Activated effector memory CD4-positive, alpha-beta T cell treated with Interleukin-2 at 50 U/mL for 16 hours (primary cell): ENCODE measurements at places on chromosomes 7 and 10.

DNA sequence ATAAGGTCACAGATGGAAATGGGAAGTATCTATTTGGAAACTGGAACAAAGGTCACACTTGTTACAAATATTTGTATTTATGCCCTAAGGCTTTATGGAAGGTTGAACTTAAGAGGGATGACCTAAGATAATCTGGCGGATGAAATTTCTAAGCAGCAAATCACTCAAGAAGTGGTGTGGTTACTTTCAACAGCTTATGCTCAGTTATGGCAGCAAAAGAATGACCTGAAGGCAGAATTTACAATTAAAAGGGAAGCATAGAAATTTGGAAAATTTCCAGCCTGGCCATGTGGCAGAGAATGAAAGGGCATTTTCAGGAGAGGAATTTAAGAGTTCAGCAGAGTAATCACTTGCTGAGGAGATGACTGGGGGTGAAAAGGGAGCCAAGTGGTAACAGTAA lies 95.8 kb upstream of the TNS3 start:
- DNase-seq, result no peak

DNA sequence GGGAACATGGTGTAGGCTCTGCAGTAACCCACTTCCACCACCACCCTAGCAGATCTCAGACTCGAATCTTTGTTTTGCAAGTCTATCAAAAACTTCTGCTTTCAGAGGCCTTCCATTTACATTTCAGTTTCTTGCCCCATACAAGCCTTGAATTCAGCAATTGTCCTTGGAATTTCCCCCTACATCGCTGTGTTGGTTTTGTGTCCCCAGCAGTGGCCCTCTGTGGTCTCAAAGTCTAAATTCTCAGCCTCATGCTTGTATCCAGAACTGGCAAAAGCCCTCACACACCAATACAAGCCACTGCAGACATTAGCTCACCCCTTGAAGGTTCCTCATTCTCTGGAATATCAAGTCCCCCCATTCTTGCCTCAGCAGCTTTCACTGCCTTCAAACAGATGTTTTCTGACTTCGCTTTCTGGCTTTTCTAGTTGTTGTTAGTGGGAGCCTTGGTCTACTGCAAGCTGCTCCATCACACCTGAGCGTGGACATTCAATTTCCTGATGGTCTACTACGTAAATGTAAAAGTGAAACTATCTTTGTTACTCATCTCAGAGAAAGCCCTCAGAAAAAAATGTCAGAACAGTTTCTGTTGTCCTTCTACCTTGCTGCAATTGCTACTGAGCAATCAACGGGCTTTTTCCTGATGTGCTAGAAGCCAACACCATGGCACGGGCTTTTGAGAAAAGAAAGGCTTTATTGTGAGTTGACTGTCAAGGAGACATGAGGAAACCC lies 1.8 kb upstream of the NUB1 start:
- no peak for DNase-seq

DNA sequence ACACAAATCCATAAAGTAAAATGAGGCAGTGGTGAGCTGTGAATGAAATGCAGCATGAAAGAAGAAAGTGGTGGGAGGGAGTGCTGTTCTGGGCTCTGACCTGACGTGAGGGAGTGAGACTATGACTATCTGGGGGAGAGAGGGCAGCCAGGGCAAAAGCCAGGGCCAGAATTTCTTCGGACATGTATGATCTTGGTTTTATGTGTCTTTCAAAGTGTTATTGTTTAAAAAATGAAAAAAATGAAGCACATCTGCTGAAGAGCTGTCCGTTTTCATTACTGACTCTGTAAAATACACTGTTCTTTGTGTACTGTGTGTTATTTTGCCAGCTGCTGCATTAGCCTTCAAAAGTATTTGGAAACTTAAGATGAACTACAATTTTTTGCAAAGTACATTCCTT lies 70.2 kb upstream of the KLF14 start:
- DNase-seq, result no peak

GRCh38 chr10:70657041-70657440 lies 15.3 kb upstream of the ADAMTS14 start:
- DNase-seq, result no peak

DNA sequence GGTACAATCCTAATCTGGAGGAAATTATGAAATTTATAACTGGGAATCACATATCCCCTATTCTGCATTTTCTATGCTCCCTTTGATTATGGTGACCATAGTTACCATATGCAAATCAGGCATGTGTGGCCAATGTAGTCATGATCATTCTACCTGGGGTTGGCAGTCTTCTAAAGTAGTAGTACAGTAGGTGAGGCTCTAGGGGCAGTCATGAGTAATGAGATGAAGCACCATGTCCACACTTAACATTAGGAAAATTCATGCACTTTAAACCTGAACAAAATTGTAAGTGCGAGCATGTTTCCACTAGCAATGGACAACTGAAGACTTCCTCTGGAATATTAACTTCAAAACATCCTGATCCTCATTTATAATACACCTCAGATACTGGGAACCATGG lies 545.9 kb downstream of the SUGCT start:
- no peak for DNase-seq

DNA sequence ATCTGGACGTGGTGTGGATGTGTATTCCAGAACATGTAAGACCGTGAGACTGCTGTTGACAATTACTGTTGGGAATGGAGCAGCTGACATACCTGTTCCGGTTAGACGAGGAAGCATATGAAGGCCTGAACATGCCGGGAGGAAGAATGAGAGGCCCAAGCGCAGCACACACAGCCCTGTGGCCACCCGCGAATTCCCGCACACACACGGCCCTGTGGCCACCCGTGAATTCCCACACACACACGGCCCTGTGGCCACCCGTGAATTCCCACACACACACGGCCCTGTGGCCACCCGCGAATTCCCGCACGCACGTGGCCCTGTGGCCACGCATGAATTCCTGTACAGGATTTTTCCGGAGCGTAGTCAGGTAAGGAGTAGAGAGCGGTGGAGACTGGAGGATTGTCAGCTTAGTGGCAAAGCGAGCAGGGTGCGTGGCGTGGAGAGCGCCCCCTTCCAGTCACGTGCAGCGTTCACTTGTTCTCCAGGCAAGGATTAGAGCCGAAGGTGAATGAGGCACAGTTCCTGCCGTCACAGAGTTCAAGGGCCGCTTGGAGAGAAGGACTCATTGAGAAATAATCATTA lies 9.5 kb upstream of the SUN1 start:
- no peak for DNase-seq

DNA sequence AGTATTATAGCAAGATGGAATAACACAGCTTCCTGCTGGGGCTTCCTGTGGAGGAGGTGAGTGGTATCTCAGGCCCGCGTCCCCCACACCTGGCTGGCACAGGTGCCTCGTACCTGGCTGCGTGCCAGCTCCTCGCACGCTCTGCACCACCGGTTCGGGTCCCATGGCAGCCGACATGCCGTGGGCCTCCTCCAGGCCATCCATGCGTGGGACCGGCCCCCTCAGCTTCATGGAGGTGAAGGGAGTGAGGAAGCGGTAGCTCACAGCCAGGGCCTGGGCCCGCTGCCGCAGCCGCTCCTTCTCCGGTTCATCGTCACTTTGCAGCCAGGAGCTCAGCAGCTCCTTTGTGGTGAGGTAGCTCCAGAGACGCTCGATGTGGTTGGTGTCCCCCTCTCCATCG lies 90.4 kb downstream of the ITIH5 start:
- DNase-seq, result no peak

GRCh38 chr7:25731068-25731845 lies 420.7 kb upstream of the NFE2L3 start:
- DNase-seq, result no peak

- no peak for DNase-seq
Measured at GRCh38 chr10:95408148-95408960, 117.6 kb upstream of the PDLIM1 start.

DNA sequence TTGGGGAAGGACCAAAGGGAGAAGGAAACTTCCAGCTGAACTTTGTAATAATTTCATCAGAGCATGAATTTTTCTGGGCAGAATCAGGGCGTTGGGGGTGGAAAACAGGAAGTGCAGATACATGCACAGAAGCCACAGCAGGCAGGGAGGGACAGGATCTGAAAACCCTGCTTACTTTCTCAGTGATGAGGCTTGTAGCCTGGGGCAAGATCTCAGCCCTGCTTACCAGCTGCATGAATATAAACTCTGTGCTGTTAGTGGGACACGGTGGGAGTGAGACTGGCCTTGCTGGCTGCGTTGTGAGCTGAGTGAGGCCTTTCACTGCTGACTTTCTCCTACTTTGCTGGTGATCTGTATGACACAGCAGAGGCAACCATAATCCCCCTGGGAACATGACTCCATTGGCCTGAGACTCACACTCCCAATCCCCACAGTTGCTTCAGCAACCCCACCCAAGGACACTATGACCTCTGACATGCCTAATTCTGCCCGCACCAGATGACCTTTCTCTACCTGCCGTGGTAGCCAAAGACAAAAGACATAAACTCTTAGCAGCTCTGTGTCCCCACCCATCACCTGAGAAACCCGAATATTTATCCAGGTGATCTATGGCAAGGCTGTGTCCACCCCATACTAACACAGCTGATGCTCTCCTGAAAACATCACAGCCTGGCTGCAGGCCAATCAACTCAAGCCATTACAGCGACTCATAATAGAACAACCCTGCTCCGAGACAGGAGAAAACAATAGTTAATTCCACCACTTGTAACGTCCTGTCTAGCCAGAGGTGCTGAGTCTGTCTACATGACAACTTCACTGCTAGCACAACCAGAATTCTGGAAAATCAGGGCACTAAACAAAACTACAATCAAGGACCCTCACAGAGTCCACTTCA lies 190.7 kb upstream of the CHRM2 start:
- DNase-seq, result no peak

- no peak for DNase-seq
Measured at GRCh38 chr7:82209179-82209747, 234.3 kb downstream of the CACNA2D1 start.

DNA sequence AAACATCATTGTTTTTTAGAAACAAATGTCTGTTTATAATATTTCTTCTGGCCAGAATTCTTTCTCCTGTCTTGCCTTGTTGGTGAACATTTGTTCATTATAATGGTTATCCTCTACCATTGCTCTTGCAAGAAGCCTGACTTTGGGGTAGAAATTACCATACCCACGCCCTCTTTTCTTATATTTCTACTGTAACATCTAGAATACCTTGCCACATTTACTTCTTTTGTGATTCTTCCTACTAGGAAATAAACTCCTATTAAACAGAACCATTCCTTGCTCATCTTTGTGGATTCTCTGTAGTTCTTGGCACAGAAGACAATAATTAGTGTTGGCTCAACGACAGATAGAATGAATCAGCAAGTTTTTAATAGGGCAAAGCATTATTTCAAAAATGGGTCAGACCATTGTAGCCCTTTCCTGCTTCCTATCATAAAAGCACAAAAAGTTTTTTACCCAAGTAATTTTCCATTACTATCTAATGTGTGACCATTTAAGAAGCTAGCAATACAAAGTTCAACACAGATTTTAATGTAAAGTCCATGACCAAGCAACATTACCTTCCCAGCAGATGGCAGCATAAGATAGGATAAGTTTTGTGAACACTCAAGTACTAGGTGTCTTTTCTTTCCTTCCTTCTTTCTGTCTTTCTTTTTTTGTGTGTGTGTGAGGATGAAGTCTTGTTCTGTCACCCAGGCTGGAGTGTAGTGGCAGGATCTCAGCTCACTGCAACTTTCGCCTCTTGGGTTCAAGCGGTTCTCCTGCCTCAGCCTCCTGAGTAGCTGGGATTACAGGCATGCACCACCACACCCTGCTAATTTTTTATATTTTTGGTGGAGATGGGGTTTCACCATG lies 270.4 kb downstream of the HGF start:
- no peak for DNase-seq

DNA sequence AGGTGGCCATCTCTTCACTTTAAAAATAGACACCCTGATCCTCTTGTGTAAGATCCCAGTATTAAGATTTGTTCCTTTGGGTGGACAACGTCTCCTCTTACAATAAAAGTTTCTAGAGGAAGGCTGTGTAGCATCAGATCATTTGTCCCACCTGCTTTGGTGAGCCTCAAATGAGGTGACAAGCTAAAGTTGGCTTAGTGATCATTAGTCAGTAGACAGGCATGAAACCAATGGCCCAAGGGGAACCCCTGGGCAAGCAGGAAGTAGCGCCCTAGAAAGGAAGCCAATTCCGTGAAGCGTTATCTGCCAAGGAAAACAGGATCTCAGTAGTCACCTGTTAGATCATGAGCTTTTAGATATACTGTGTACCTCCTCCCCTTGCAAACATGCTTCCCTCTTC lies 66.8 kb downstream of the PCGF5 start:
- DNase-seq, result no peak

DNA sequence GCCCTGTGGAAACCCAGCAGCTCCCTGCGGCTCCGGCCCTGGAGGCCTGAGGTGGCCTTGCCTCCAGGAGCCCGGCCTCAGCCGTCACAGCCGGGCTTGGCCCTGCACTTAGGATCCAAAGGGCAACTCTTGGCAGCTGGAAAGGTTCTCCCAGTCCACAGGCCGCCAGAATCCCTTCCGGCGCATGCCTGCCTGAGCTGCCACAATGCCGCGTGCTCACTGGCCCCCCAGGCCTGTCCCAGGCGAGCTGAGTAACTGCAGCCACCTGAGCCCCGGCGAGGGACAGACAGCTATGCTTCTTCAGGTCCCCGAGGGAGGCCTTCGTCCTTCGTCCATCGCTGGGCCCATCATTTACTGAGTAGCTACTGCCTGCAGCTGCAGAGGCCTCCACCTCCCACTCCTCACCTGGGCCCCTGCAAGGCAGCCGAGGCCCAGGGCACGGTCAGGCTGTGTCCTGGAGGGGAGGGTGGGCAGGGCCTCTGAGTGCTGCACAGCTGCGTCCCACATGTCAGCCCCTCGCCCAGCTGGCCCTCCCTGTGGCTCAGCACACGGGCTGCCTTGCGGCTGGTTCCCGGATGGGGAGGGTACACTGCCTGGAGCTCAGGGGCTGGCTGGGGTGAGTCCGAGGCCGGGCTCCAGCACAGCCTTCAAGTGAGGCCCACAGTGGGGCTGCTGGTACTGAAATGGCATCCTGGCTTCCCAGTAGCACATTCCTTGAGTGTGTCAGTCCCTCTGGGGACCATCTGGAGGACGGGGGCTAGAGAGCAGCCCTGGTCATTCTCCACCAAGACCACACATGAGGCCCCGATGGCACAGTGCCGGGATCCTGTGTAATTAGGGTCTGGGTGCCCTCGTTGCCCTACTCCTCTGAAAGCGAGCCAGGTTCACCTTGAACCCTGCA lies 172.5 kb downstream of the ELFN1 start:
- DNase-seq, result no peak

DNA sequence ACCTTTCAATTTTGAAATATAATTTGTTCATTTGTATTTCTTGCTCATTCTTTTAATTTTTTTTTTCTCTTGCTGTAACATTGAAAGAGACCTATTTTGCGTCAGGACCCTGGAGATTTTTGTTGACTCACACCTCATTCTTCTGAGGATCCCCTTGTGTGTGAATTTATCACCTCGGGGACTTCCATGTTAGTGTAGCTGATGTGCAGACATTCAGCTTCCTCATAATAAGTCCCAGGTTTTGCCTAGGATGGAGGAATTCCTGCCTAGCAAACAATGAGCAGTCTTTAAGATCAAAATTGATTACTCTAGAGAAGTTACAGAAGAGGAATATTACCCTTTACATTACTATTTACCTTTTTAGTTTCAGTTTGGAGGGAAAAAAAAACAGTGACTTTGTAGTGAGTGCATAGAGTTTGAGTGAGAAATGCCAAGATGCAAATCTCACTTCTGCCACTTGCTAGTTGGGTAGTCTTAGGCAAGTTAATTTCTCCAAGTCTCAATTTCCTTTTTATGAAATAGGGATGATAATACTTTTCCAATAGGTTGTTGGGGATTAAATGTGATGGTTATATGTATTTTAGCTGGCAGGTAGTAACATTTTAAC lies 14.3 kb downstream of the TES start:
- no peak for DNase-seq

GRCh38 chr10:89471110-89471809 lies 56.9 kb downstream of the IFIT5 start:
- DNase-seq, result no peak
